GM19239 (cell line): ENCODE measurements at places on chromosomes 3 and 15.

- no peak for DNase-seq
These were observed 50.7 kb downstream of the APBA2 start for GRCh38 chr15:28936481-28936881.

- DNase-seq = no peak
These were observed 38.3 kb upstream of the PSMD6 start for GRCh38 chr3:64061628-64062027.

- DNase-seq = peak; percentile 38
These were observed 17.0 kb downstream of the TGM5 start for GRCh38 chr15:43249699-43250203.

- DNase-seq = no peak
These were observed 139.9 kb downstream of the SRGAP3 start for GRCh38 chr3:9109568-9109914.

- DNase-seq = no peak
These were observed 164.8 kb upstream of the BHLHE40 start for GRCh38 chr3:4814305-4814903.

- no peak for DNase-seq
These were observed 215.9 kb downstream of the MEIS2 start for GRCh38 chr15:36884518-36884875.

DNA sequence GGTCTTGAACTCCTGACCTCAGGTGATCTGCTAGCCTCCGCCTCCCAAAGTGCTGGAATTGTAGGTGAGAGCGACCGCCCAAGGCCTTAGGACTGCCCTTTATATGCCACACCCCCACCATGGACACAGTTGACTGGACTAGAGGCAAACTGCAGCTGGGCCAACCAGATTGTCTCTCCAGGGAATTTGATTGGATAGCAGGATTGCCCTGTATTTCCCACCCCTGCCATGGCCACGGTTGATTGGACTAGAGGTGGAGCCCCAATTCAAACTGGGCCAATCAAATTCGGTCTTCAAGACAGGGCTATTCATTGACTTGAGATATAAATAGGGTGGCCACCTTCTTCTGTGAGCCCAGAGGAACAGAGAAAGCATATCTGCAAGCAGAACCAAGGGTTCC, 6.9 kb upstream of the CLPX start:
- no peak for DNase-seq

GRCh38 chr3:51434746-51435327, 43.8 kb downstream of the RBM15B start:
- peak; percentile 19 for DNase-seq

DNA sequence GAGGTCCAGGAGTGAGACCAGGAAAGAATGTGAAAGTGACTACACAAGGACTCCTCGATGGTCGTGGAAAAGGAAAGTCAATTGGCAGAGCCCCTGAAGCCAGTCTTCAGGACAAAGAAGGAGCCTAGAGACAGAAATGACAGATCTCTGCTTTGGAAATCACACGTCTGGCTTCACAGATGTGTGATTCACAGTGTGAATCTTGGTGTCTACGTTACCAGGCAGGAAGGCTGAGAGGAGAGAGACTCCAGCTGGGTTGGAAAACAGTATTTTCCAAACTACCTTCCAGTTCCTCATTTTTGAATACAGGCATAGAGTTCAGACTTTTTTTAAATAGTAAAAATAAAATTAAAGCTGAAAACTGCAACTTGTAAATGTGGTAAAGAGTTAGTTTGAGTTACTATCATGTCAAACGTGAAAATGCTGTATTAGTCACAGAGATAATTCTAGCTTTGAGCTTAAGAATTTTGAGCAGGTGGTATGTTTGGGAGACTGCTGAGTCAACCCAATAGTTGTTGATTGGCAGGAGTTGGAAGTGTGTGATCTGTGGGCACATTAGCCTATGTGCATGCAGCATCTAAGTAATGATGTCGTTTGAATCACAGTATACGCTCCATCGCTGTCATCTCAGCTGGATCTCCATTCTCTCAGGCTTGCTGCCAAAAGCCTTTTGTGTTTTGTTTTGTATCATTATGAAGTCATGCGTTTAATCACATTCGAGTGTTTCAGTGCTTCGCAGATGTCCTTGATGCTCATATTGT, 6.0 kb downstream of the CCR2 start:
- DNase-seq = no peak

- no peak for DNase-seq
These were observed 22.4 kb downstream of the PAQR5 start for GRCh38 chr15:69320977-69321554.

GRCh38 chr15:28994142-28994830, 108.5 kb downstream of the APBA2 start:
- no peak for DNase-seq

- no peak for DNase-seq
These were observed 34.2 kb upstream of the UMPS start for GRCh38 chr3:124696006-124696405.

DNA sequence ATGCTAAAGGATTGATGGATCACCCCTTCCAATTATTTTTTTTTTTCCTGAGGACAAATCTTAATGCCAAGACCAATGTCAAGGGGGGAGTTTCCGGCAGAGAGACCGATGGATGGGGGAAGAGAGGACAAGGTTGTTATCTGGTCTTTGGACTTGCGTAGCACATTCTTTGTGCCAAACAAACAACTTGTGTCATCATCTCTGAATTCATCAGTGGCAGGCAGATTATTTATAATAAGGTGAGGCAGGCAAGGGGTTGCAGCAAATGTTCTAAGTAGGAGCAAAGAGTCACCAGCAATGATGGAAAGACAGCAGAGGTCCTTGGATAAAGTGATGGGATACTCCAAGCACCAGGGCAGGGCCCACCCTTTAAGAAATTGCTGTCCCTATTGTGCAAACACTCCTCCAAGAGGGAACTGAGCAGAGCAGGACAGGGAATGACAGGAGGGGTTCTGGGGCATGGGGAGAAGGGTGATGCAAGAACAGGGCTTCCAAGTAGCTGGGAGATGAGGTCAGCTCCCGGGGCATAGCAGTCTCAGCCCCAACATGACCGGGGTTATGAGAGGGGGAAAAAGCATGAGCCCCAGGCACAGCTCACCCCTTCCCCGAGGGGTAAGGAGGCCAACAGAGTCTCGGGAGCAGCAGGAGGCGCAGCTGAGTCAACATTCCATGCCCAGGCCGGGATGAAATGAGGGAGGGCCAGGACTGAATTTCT, 57.4 kb downstream of the ANXA2 start:
- DNase-seq = no peak

- DNase-seq = no peak
These were observed 12.8 kb upstream of the MTMR10 start for GRCh38 chr15:31004220-31004733.

DNA sequence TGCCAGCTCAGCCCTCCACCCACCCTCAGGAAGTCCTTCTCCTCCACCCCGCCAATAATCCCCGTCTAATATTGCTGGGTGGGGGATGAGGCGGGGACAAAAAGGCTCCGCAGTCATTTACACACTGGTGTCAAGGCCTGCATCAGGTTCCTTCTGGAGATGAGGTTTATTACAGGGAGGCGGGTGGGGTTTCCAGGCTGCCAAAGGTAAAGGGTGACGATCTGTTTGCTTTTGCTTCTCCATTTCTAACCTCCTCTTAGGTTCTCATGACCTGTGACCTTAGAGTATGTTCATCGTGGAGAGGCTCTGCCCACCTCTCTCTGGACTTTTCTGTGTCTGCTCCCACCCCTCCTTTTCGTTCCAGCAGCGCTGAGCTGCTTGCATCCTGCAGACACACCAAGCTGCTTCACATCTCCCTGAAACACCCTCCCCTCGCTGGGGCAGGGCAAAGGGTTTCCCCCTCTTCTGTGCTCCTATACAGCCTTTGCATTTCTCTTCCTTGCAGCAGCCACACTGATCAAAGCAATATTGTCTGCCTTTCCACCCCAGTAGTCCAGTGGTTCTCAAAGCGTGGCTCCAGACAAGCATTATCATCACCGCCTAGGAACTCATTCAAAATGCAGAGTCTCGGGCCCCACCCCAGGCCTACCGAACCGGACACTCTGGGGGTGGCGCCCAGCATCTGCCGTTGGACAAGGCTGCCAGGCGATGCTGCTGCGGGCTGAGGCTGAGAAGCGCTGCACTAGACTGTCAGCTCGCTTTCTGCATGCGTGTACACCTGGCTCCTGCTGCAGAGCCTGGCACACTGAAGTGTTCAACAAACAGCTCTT, 26.6 kb downstream of the CA12 start:
- no peak for DNase-seq

DNA sequence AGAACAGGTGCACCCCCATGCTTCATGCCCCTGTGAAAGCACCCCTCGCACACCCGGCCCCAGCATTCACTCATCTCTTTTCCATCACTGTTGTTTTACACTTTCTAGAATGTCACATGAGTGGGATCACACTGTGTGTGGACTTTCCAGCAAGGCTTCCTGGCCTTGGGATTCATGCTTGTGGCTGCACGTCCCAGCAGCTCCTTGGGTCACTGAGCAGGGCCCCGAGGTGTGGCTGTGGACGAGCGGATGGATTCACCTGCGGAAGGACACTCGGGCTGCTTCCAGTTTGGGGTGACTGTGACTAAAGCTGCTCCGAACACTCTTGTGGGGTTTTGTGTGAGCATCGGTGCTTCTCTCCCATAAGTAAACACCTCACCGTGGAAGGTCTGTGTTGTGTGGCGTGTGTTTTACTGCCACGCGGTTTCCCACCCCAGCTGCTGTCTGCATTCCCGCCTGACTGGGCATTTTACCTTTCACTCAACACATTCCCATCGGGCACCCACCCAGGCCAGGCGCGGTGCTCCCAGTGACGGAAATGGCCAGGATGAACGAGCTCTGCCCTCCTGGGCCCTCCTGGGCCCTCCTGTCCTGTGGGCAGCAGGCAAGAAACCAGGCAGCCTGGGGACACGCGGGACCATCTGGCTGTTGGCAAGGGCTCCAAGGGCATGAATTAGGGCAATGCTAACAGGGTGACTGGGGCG, 41.4 kb downstream of the DNAJB8 start:
- DNase-seq = no peak

DNA sequence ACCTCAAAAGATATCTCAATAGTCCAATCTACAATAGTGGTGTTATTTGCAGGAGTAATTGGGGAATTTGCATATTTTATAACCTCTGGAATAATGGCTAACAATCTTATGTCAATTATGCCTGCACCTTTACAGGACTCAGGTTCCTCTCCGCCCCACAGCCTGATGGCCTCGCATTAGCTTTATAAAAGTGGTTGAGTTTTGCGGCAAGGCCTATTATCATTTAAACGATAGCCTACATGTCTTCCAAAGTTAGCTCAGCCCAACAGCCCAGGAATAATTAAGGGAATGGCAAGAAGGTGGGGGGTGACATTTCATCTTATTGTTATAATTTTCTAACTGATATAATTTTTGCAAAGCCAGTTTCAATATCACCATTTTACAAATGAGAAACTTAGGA, 97.3 kb downstream of the RTP4 start:
- no peak for DNase-seq

- DNase-seq = no peak
These were observed 213.2 kb upstream of the NR2F2 start for GRCh38 chr15:96117270-96117669.

DNA sequence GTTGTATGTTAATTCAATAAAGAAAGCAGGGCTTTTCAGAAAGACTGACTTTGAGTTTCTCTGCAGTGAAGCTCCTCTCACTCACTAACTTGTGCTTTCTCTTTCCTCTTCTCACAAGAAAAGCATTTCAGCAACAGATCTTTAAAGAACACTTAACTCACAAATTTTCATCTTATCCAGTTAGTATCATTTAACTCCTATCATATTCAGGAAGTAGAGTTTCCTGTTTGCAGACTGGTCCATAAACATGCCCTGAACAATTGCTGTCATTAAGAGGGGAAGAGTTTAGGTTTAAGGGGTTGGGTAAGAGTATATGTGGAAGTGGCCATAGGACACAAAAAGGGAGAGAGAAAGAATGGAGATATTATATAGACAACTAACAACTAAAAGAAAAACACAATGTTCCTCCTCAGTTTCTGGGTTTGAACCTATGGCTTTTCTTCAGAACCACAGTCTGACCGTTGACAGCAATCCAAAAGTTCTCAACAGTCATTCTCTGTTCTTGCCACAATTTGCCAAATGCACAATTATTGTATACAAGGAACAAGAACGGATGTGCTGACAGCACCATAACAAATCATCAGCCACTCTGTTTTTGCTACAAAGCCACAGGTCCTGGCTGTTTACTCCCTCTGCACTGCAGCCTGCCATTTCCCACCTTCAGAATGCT, 63.9 kb downstream of the CHAC1 start:
- no peak for DNase-seq

DNA sequence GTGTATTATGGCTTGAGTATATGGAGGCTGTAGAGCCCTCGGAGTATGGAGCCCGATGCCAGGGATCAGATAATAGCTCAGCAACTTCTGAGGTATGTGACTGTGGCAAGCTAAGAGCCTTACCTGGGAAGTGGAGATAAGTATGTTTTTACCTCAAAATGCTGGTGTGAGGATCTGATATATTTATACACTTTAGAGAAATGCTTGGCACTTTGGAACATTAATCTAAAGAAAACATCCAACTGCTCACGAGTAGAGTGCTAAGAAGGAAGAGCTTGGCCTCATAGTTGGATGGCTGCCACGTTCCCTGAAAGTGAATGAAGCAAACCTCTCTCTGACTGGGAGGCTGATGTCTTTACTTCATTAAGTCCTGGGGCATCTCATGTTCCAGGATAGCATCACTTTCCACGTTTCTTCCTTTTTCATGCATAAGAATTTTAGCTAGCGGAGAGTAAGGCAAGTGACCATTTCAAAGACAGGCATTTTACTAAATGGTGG, 58.9 kb upstream of the GOLGA8J start:
- no peak for DNase-seq

DNA sequence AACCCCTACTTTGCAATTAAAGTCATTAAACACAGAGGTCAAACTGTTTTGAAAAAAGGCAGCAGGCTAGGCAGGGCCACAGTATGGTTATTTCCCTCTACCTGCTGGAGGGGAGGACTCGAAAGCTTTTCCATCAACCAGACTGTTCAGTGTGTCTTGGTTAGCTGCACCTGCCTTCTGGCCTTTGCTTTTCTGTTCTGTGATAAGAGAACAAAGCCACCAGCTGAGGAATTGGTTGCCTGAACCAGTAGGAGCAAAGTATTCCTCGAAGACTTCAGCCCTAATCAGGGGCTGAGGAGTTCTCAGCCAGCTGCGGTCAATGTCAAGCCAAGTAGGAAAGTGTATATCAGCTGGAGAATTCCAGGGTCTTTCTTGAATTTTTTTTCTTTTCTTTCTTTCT, 132.5 kb downstream of the SOX2 start:
- DNase-seq = no peak

GRCh38 chr15:69224383-69224782, 63.9 kb downstream of the GLCE start:
- DNase-seq = no peak

DNA sequence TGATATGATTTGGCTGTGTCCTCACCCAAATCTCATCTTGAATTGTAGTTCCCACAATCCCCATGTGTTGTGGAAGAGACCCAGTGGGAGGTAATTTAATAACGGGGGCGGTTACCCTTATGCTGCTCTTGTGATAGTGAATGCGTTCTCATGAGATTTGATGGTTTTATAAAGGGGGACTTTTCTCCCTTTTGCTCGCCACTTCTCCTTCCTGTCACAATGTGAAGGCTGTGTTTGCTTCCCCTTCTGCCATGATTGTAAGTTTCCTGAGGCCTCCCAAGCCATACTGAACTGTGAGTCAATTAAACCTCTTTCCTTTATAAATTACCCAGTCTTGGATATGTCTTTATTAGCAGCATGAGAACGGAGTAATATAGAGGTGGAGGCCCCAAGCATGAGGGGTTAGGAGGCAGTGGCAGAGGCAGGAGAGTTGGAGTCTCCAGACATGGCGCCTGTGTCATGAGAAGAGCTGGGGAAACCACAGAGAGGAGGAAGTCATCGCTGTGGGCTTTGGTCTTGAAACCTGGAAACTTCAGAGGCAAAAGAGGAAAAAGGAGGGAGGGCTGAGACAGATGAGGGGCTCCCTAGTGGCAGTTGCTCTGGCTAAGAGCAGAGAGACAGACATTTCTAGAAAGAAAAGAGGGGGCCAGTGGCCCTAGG, 107.8 kb upstream of the VEPH1 start:
- no peak for DNase-seq
